ENCODE measurements at places on chromosomes 4 and X.

GRCh38 chrX:74179499-74179898, 124.5 kb upstream of the ZCCHC13 start:
- DNase-seq = no peak

DNA sequence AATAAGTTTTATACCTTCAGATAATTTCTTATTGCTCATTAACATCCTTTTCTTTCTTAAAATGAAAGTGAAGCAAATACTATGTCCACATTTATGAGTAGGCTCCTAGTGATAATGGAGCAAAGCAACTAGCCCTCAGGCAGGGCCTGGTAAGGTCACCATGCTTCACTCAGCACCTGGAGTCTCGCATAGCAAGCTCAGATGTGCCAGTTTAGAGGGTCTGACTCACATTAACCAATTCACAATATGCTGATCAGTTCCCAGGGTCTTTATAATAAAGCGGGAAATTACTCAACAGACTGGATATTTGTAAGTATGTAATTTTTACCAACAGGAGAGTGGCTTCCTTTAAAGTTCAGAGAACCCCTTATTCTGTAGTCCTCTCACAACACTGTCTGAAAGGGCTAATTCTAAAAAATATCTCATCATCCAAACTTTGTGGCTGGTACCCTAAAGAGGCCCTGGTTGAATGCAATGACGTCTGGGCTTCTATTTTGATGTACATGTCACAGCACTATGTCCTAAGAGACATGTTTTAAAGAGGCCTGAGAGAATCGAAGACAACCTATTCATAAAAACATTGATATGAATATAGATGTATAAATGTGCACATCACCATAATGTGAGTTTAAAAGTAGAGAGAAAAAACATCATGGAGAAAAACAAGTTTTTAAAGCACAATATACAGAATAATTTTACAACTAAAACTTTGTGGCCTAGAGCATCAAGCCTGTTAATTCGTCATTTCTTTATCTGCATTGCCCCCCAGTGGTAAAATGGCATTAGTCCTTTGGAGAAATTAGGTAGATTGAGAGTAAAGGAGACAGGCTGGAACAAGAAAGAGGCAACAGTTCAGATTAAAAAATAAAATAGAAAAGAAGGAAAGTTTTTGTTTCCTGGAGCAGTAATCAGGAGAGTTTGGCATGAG, 44.3 kb downstream of the IL21 start:
- DNase-seq = peak; percentile 71

GRCh38 chr4:91089178-91089577, 962.0 kb downstream of the CCSER1 start:
- no peak for DNase-seq

GRCh38 chr4:40462326-40462725, 127.2 kb downstream of the CHRNA9 start:
- DNase-seq = no peak

GRCh38 chr4:176653401-176654220, 139.1 kb downstream of the VEGFC start:
- DNase-seq = no peak

GRCh38 chr4:5168891-5169290, 117.6 kb downstream of the STK32B start:
- no peak for DNase-seq

DNA sequence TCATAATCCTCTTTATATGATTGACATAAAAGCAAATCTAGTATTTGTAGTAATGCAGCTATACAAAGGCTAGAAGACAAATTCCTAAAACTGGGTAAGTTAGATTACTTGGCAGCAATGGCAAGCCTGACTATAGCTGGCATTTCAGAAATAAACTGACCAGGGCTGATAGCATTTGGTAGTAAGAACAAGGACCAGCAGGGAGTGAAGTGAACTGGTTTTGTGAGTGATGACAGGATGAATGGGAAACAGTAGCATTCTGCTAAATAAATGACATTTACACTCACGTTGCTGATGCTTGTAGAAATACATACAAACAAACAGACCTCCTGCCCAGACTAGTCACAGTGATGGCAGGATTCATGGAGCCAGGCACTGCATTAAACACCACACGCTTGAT, 31.5 kb upstream of the TNIP3 start:
- DNase-seq = no peak

- DNase-seq = peak; percentile 65
These were observed 24.6 kb upstream of the GPR50 start for GRCh38 chrX:151151665-151152267.

- no peak for DNase-seq
These were observed 65.3 kb downstream of the WDFY3 start for GRCh38 chr4:84901173-84901572.

GRCh38 chr4:152961773-152962115, 25.6 kb downstream of the FHDC1 start:
- no peak for DNase-seq

GRCh38 chrX:105299286-105299685, 78.8 kb upstream of the TEX13A start:
- DNase-seq = no peak

Measured in HT-29 (cell line).